ENCODE measurements at places on chromosomes 7 and 10.
A peak's percentile ranks its signal among the peaks of the same experiment; 100 is the strongest.

- DNase-seq = no peak
These were observed 293.9 kb downstream of the CAMK1D start for GRCh38 chr10:12643279-12643678.

DNA sequence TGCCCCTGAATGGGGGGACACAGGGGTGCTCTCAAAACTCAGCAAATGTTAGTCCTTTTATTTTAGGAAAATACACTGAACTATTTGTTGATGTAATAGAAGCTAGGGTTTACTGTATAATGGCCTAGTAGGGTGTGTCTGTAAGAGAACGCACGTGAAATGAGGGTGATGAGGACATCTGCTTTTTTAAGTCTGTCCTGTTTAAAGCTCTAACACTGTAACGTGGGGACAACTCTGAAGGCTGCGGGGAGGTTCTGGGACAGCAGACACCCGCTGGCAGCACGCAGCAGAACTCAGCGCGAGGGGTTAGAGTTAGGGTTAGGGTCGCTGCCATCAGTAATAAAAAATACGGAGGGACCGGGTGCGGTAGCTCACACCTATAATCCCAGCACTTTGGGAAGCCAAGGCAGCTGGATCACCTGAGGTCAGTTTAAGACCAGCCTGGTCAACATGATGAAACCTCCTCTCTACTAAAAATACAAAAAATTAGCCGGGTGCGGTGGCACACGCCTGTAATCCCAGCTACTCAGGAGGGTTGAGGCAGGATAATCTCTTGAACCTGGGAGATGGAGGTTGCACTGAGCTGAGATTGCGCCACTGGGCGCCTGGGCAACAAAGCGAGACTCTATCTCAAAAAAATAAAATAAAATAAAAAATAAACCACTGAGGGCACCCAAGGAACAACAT, 98.0 kb downstream of the CTBP2 start:
- no peak for DNase-seq

DNA sequence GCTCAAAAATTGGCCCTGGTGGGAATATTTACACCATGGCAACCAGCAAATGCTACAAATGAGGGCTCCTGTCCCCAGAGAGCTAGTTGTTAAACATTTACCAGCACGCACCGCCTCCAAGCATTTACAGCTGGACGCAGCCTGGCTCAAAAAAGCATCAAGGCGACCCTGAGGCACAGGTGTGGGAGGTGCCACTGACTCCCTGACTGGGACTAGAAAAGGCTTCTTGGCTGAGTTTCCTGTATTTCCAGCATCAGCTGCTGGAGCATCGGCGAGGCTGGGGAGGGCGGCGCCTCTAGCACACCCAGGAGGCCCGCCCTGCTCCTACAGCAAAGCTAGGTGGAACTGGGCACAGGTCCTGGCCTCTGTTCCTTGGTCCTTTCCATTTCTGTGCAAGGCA, 43.5 kb upstream of the ZRANB1 start:
- DNase-seq = no peak

GRCh38 chr10:130786365-130786966, 525.1 kb downstream of the TCERG1L start:
- DNase-seq = no peak

- no peak for DNase-seq
These were observed 173.0 kb upstream of the LANCL2 start for GRCh38 chr7:55191926-55192692.

DNA sequence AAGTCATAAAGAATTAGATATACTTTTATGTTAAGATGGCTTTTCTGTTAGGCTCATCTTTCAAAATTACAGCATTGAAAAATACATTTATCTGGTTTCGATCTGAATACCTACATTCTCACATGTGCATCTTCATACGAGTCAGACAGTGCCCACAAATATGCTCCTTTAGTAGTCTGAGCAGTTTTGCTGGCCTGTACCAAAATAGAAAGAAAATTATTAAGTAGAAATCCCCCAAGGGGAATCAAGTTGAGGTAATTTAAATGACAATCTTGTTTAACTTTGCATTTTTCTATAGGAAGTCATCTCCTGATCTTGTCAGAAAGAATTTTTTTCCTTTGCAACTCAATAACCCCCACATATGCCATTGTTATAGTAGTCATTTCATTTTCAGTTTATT, 287.4 kb upstream of the SEMA3D start:
- no peak for DNase-seq

GRCh38 chr10:133359554-133359971, 1.7 kb upstream of the FUOM start:
- no peak for DNase-seq

GRCh38 chr7:7214398-7215347, 32.3 kb downstream of the C1GALT1 start:
- no peak for DNase-seq

- peak; percentile 67 for DNase-seq
These were observed 628 bp downstream of the PARP12 start for GRCh38 chr7:140062118-140062527.

DNA sequence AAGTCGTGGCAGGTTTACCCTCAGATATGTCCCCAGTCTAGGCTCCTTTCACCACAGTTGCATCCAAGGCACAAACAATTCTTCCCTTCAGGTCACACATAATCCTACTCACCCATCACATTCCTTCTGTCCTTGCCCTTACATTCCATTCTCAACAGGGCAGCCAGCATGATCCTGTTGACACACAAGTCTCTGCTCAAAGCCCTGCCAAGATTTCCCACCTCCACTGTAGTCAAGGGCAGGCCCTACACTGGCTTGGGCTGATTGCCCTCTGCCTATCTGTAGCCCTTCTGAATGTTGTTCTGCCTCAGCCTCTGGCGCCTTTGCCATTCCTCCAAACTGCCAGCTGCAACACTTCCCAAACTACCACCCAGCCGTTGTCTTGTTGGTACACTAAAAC, 187.9 kb upstream of the AKR1E2 start:
- no peak for DNase-seq

Data from NB4 (cell line).